Activated CD4-positive, CD25-positive, alpha-beta regulatory T cell (primary cell): ENCODE measurements at places on chromosomes 11 and 22.

DNA sequence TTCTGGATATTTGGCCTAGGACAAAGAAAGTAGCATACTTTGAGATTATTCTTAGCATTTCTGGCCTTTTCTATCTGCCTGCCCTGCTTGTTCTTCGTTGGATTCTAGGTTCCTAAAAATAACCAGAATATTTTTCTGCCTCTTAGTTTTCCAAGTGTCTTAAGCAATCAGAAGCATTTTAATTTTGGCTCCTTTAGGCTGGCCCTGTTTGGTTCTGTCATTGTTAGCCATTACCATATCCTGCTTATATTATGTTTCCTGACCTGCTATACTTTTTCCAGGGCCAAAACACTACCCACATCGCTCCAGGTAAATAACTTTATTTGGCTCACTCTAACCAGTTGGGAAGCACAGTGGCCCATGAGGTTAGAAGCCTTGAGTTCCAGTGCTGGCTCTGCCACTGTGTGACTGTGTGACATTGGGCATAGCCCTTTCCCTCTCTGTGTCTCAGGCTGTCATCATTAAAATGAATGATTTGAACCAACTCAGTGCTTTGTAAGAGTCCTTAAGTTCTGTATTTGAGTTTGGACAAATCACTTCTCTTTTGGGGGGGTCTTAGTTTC is 91.1 kb downstream of the STIM1 start:
- no peak for DNase-seq

GRCh38 chr22:24106385-24107381 is 74.6 kb upstream of the SUSD2 start:
- DNase-seq = no peak

DNA sequence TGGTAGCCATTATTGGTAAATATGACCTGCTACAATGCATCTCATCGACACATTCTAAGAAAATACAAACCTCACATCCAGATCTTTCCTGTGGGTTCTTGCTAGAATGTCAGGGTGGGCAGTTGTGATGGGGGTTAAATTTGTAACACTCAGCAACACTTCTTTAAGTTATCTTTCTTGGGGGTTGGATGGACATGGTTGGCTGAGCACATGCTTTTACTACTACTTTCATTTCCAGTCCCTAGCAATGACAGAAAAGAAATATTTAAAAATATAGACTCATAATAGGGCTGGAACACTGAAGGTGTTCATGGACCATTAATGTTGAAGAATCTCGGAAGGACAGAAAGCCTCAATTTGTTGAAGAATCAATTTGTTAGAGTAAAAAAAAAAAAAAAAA is 57.6 kb downstream of the APOL3 start:
- no peak for DNase-seq

- no peak for DNase-seq
Measured at GRCh38 chr22:23911318-23911980, 17.3 kb downstream of the MIF start.

DNA sequence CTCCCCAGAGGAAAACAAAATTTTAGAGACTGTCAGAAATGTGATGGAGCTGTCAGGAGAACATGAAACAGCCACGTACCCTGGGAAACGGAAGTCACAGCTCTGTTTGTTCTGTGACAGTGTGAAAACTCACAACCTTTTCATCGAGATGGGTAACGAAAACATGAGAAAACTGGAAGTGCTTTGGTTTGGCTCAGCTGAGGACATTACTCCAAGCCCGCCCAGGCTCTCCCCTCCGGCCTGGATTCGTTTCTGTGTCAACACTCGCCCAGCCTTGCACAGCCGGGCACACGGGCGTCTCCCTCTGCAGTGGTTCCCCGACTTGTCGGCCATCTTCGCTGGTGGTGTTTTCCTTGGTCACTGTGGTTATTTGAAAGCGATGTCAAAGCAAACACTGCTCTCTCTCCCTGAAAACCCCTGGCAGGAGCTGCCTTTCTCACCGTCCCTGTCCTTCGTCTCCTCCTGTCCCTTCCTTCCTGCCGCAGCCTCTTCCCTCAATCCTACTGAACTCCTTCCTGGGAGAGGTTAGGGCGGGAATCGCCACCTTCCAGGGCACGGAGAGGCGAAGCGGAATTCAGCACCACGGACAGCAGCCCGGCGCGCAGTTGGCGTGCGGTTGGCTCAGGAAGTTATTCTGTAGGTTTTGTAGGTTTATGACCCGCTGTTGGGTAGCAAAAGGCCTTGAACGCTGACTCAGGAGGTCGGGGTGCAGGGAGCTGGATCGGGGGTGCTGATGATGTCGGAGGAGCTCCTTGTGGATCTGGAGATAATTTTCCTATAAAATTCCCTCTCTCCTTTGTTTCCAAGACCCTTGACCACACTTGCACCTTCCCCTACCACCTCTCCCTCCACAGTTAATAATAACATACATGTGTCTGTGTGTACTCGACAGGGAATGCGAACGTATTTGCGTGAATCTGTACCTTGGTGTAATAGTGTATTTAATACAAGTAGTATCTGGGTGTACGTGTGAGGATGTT is 13.1 kb upstream of the RPS19BP1 start:
- DNase-seq = peak; percentile 50
